ENCODE measurements at places on chromosomes 5 and 9.

DNA sequence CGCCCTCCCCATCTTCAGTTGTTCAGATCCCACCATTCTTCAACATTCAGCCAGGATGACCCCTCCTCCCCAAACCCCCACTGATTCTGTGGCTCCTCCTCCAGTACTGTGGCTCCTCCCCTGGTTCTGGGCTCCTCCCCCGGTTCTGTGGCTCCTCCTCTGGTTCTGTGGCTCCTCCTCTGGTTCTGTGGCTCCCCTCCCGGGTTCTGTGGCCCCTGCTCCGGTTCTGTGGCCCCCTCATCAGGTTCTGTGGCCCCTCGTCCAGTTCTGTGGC, 32.8 kb downstream of the C5orf15 start:
- no peaks in the 10 kb centered on the region for H3K27me3 ChIP-seq
- DNase-seq, result no peak
- H3K36me3 ChIP-seq, result peaks cover 6% of the 10 kb centered on the region
- H3K4me3 ChIP-seq, result no peak overlapping the region
- peaks cover 65% of the 10 kb centered on the region for H3K4me1 ChIP-seq
- H3K27ac ChIP-seq, result no peak overlapping the region

DNA sequence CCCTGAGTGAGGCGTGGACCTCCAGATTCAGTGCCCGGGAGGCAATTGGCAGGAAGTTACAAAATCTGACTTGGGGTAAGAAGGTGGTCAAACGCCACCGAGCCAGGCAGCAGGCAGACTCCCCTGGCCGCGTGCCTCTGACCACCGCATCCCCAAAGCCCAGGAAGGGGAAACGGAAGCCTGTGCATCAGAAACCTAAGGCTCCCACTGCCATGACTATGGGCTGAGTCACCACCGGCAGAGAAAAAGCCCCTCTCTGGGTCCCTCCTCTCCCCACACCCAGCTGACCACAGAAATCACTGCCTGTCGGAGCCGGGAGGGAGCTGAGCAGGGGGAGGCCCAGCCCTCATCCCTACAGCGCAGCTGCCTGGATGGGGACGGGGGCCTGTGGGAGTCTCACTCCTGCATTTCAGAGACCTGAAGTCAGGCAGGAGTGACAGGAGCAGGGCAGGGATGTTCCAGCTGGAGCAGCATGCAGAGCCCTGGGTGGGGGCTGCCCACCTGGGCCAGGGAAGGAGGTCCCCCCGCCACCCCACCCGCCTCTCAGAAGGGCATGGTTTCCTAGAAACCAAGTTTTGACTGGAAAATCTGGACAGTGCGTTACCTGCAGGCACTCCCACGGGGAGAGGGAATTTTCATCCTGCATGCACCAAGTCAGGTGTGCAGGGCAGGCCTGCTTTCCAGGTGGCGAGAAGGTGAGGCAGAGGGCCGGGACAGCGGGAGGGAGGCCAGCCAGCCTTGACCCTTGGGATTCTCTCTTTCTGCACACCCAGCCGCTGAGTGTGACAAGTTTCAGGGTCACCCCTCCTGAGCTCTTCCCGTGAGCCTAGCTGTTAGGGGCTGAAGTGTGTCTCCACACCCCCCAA, 68.2 kb downstream of the LRSAM1 start:
- peak; percentile 71 for DNase-seq
- peaks cover 3% of the 10 kb centered on the region for H3K36me3 ChIP-seq
- peak overlapping the region; percentile 36 for H3K4me3 ChIP-seq
- H3K27me3 ChIP-seq, result no peaks in the 10 kb centered on the region
- H3K4me1 ChIP-seq, result peaks cover 11% of the 10 kb centered on the region

GRCh38 chr9:37836386-37836785, 35.8 kb downstream of the DCAF10 start:
- no peak overlapping the region for H3K27ac ChIP-seq
- H3K27me3 ChIP-seq, result no peaks in the 10 kb centered on the region
- H3K4me1 ChIP-seq, result peaks cover 18% of the 10 kb centered on the region
- H3K36me3 ChIP-seq, result no peaks in the 10 kb centered on the region
- peak; percentile 2 for DNase-seq
- no peak overlapping the region for H3K4me3 ChIP-seq

- peaks cover 33% of the 10 kb centered on the region for H3K4me1 ChIP-seq
- no peak overlapping the region for H3K4me3 ChIP-seq
- H3K27ac ChIP-seq, result no peak overlapping the region
- no peaks in the 10 kb centered on the region for H3K36me3 ChIP-seq
- no peak for DNase-seq
- H3K27me3 ChIP-seq, result no peaks in the 10 kb centered on the region
These were observed 395.0 kb downstream of the MLLT3 start for GRCh38 chr9:20227166-20227874.

GRCh38 chr9:68685770-68686169, 19.3 kb upstream of the PIP5K1B start:
- H3K4me1 ChIP-seq, result peaks cover 11% of the 10 kb centered on the region
- no peak overlapping the region for H3K27ac ChIP-seq
- no peak overlapping the region for H3K4me3 ChIP-seq
- peak; percentile 43 for DNase-seq

- peak; percentile 7 for DNase-seq
- no peak overlapping the region for H3K27ac ChIP-seq
- H3K4me3 ChIP-seq, result no peak overlapping the region
- H3K4me1 ChIP-seq, result peaks cover 21% of the 10 kb centered on the region
- peaks cover 52% of the 10 kb centered on the region for H3K27me3 ChIP-seq
These were observed 167.3 kb downstream of the PJA2 start for GRCh38 chr5:109242518-109242917.

DNA sequence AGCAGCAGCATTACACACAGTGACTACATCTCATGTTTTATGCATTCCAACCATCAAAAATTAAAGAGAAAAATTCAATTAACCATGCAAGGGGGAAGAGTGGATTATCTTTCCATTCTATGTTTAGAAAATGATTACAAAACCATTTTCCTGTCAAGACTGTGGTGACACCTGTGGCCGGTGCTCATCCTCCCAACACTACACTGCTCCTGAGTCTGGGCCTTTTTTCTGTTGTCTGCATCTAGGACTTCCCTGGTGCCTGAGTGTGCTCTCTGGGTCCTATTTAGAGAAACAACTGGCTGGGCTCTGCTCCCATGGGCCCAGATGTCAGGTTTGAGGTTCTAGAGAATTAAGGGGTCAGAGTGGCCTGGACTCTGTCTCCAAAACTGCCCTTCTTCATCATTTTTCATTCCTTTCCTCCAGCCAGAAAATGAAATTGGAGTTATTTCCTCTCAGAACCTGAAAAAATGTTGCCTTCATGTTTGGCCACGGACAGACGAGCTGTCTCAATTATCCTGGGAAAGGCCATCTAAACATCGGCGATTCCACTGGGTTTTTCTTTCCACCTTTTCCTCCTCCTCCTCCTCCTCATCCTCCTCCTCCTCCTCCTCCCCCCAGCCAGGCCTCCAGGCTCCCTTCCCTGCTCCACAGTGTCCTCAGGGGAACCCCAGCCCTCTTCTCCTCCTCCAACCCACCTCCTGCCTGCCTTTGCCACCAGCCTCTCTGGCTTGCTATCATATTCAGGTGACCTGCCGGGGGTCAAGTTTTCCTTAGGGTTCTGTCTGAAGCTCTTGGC, 11.4 kb upstream of the ARSI start:
- no peaks in the 10 kb centered on the region for H3K36me3 ChIP-seq
- DNase-seq, result no peak
- no peaks in the 10 kb centered on the region for H3K4me1 ChIP-seq
- no peak overlapping the region for H3K27ac ChIP-seq

GRCh38 chr9:133787754-133788025, 49.5 kb upstream of the SARDH start:
- H3K27me3 ChIP-seq, result peaks cover 18% of the 10 kb centered on the region
- no peak overlapping the region for H3K27ac ChIP-seq
- no peak for DNase-seq
- H3K36me3 ChIP-seq, result no peaks in the 10 kb centered on the region

DNA sequence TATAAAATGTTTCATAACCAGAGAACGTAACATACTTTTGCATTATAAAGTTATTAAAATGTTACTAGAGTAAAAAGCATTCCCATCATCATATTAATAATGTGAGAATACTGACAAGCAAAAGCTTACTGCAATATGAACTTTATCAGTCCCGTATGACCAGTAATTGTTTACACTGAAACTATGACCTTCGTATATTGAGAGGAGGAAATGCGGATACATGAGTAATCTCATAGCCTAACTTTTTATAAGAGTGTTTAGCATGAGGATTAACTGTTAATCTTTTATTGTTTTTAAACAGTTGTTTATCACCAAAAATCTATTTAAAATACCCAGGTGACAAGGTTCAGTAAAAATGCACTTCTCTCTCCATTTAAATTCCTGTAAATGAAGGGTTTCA, 272.4 kb downstream of the SLF1 start:
- H3K27me3 ChIP-seq, result no peaks in the 10 kb centered on the region
- no peak overlapping the region for H3K4me3 ChIP-seq
- no peak for DNase-seq
- H3K4me1 ChIP-seq, result no peaks in the 10 kb centered on the region

- H3K36me3 ChIP-seq, result no peaks in the 10 kb centered on the region
- H3K4me1 ChIP-seq, result peaks cover 38% of the 10 kb centered on the region
- peak; percentile 73 for DNase-seq
- H3K27me3 ChIP-seq, result peaks cover 73% of the 10 kb centered on the region
These were observed 896 bp downstream of the EBF1 start for GRCh38 chr5:159098603-159099436.

- no peak overlapping the region for H3K4me3 ChIP-seq
- DNase-seq, result no peak
- no peaks in the 10 kb centered on the region for H3K36me3 ChIP-seq
These were observed 84.0 kb downstream of the RAB3C start for GRCh38 chr5:58666598-58667581.

DNA sequence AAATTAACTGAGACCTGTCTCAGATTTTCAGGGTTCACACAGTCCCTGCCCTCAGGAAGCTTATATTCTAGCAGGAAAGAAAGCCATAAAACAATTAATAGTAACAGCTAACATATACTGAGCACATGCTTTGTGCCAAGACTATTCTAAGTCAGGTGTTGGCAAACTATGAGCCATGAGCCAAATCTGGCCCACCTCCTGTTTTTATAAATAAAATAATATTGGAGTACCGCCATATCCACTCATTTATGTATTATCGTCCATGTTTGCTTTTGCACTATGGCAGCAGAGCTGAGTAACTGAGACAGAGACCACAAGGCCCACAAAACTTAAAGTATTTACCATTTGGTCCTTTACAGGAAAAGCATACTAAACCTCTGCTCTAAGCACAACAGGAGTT, 83.3 kb upstream of the TRIO start:
- H3K36me3 ChIP-seq, result no peaks in the 10 kb centered on the region
- no peak overlapping the region for H3K4me3 ChIP-seq
- no peak for DNase-seq
- no peaks in the 10 kb centered on the region for H3K27me3 ChIP-seq
- H3K27ac ChIP-seq, result no peak overlapping the region

- no peak overlapping the region for H3K27ac ChIP-seq
- H3K4me3 ChIP-seq, result no peak overlapping the region
- no peaks in the 10 kb centered on the region for H3K36me3 ChIP-seq
- no peaks in the 10 kb centered on the region for H3K27me3 ChIP-seq
These were observed 49.7 kb downstream of the BASP1 start for GRCh38 chr5:17267106-17267505.

- no peak overlapping the region for H3K4me3 ChIP-seq
- no peaks in the 10 kb centered on the region for H3K27me3 ChIP-seq
- no peak for DNase-seq
These were observed 74.1 kb upstream of the RPS23 start for GRCh38 chr5:82352146-82352791.

DNA sequence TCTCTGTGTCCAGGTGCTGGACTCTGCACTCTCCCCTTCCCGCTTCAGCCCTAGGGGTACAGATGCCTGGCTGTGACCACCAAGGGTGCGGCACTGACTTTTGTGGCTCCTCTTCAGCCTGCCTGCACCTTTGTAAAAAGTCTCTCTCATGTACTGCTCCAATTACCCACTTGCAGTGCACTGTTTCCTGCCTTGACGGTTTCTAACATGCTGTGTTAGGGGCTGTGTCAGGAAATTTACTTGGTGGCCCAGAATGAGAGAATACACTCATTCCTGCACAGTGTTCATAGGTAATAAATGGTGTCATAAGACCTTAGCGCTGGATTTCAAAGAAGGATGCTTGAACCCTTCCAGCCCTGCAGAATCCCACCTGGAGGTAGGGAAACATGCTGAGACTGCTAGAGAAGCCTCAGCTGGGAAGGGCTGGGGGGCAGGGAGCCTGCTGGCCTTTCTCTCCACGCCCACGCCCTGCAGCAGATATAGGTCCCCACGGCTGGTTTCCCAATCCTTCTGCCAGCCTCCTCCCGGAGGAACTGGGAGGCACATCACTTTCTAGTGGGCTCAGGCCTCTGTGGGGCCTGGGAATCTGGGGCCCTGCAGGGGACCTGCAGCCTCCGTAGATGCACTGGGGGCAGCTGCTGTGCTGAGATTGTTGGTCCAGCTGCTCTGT, 17.6 kb upstream of the HRH2 start:
- no peak overlapping the region for H3K27ac ChIP-seq
- peaks cover 32% of the 10 kb centered on the region for H3K4me1 ChIP-seq
- DNase-seq, result no peak
- no peaks in the 10 kb centered on the region for H3K36me3 ChIP-seq
- H3K27me3 ChIP-seq, result no peaks in the 10 kb centered on the region

DNA sequence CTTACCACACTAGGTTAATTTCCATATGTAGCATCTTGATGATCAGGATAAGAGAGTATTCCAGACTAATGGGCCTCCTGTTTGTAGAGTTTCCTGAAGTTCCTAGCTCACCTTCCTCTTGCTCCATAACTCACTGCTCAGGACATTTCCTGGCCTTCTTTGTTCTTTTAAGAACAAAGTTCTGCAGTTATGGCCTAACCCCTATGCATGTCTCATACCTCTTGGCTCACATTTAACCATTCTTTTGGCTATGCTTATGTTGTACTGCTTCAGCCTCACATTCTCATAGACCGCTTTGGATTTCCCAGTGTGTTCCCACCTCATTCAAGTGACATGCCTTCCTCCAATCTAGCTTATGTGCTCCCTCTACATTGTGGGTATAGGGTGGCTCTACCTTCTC, 40.5 kb upstream of the HMGCS1 start:
- H3K4me3 ChIP-seq, result no peak overlapping the region
- no peak for DNase-seq
- peaks cover 12% of the 10 kb centered on the region for H3K27me3 ChIP-seq
- peaks cover 1% of the 10 kb centered on the region for H3K36me3 ChIP-seq
- H3K4me1 ChIP-seq, result no peaks in the 10 kb centered on the region
- H3K27ac ChIP-seq, result no peak overlapping the region

GRCh38 chr9:132190966-132191365, 29.1 kb downstream of the NTNG2 start:
- no peak for DNase-seq
- no peaks in the 10 kb centered on the region for H3K36me3 ChIP-seq
- H3K4me1 ChIP-seq, result peaks cover 2% of the 10 kb centered on the region
- H3K4me3 ChIP-seq, result no peak overlapping the region
- H3K27ac ChIP-seq, result no peak overlapping the region

- H3K36me3 ChIP-seq, result no peaks in the 10 kb centered on the region
- no peak overlapping the region for H3K4me3 ChIP-seq
- DNase-seq, result no peak
These were observed 10.8 kb upstream of the ADRA1B start for GRCh38 chr5:159905496-159905895.

GRCh38 chr9:38361473-38361850, 31.0 kb upstream of the ALDH1B1 start:
- H3K27me3 ChIP-seq, result no peaks in the 10 kb centered on the region
- no peak overlapping the region for H3K27ac ChIP-seq
- H3K4me1 ChIP-seq, result peaks cover 7% of the 10 kb centered on the region

Measured in activated T-cell treated with anti-CD3 and anti-CD28 coated beads, Interleukin-2, amount 50 U/mL, for 72 hours (primary cell).